ENCODE measurements at places on chromosomes 11 and 22.

GRCh38 chr11:26599876-26600434, 27.9 kb upstream of the MUC15 start:
- DNase-seq: no peak

DNA sequence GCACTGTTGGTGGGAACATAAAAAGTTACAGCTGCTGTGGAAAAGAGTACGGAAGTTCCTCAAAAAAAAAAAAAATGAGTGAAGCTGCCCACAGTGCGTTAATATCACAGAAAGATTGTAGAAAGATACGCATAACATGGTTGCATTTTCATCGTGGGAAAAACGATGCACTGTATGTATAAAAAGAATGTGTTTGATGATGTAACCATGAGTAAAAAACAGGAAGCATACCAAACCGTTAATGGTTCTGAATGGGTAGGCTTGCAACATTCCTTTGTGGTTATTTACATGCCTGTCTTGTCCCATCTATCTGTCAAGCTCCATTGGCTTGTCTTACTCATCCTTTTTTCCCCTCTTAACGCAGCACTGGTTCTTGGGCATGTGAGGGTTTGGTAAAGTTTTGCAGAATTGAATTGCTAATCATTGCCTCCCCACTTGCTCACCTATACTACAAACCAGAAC, 33.8 kb upstream of the DKK3 start:
- peak; percentile 95 for DNase-seq

- DNase-seq: no peak
These were observed 50.1 kb downstream of the FBLN1 start for GRCh38 chr22:45552580-45553350.

- no peak for DNase-seq
These were observed 668 bp downstream of the MADD start for GRCh38 chr11:47270331-47271271.

DNA sequence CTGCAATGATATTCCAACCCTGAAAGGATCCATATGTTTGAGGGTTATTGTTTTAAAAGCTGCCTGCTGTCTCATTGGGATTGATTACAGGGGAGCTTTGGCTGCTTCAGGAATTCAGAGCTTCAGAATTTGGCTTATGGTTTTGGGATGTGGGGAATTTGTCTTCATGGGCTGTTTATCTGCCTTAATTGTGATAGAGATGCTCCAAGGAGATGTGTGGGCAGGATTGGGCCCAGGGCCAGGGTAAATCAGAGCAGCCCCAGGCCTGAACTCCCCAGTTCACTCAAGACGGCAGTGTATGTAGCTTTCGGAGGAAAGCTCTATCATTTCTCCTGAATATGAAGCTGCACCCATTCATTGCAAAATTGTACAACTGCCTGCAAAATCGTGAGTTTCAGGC, 88.5 kb downstream of the ALX4 start:
- no peak for DNase-seq

DNA sequence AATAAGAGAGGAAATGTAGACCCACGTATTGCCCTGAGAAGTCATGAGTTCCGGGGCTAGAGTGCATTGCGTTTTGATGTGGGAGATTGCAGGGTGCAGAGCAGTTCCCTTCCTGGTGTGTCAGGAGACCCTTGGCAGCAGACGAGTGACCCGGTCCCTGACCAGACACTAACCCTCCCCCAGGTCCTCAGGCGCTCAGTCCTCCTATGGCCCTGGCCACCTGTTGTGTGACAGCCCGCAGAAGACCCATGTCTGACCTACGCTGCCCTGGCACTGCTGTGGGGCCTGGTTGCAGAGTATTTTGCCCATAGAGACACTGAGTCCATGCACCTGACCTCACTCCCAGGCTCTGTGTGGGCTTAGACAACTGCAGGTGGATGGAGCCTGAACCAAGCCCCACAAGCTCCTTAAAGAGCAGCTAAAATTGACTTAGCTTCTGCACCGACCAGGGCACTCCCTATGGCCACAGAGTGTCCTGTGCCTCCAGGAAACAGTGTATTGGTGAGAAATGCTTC, 833.8 kb downstream of the TBC1D22A start:
- no peak for DNase-seq

DNA sequence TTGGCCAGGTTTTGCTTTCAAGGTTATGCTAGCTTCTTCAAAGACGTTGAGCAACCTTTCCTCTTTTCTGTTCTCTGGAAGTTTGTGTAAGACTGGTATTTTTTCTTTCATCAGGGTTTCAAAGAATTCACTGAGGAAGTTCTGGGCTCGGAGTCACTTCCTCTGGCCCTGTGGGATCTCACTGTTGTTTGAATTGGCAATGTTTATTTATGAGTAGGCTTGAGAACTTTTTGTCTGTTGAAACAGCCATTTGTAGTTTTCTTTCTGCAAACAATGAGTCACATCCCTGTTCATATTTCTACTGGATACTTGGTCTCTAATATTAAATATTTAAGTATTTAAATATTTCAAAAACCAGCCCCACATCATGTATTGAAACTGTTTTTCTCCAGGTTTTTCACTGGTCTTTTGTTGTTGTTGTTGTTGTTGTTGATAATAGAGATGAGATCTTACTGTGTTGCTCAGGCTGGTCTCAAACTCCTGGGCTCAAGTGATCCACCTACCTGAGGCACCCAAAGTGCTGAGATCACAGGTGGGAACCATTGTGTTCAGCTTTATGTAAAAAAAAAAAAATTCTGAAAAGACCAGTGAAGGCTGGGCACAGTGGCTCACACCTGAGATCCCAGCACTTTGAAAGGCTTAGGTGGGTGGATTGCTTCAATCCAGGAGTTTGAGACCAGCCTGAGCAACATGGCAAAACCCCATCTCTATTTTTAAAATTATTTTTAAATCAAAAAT, 26.9 kb downstream of the SUSD2 start:
- peak; percentile 89 for DNase-seq

- DNase-seq: no peak
These were observed 1.2 kb upstream of the IGLL1 start for GRCh38 chr22:23581260-23581650.

- no peak for DNase-seq
These were observed 56.1 kb downstream of the KIAA1671 start for GRCh38 chr22:25008666-25009065.

GRCh38 chr11:130782361-130783222, 133.7 kb downstream of the SNX19 start:
- no peak for DNase-seq

DNA sequence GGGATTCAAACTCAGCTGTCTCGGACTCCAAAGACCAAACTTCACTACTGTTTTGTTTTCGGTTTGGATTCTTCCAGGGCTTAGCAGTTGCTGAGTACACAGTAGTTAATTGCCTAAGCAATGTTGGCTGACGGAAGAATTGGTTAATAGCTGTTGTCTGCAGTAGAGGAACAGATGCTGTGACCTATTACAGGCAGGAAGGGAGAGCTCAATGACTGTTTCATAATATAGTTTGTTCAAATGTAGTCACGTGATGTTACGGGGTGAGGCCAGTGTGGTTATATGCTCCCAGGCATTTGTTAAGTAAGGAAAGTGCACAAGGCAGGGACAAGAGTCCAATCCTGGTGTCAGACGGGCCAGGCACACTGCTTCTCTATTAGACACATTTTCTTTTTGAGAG, 222.6 kb upstream of the CCDC90B start:
- no peak for DNase-seq

DNA sequence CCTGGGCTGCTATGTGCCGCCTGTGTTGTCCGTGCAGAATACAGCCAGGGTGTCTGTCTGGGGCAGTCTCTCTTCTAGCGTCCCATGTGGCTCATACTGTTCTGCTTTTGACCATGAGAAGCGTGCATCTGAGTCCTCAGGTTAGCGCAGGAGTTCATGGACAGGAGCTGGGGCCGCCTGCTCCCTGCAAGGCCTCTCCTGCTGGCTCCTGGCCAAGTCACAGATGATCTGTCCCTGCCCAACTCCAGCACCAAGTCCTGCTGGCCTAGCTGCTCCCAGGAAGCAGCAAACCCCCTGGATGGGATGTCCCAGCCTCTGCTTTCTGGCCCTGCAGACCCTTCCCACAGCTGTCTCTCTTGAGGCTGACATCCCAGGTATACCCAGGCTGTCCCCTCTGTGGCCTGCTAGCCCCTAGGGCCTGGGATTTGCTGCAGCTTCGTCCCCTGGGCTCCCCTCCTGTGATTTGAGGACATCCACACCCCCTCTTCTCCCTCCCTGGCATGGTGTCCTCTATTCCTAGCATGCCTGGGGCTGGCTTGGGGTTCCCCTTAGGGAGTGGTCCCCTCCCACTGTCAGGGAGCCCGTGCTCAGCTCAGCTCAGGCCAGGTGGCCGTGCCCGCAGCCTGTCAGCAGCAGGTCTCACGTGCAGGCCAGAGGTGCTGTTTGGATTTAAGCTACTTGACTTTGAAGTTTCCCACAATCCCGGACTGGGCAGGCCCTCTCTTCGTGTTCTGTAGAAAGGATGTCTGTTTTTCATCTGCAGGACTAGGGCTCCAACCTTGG, 17.8 kb downstream of the PRR5 start:
- no peak for DNase-seq

- no peak for DNase-seq
These were observed 2.9 kb downstream of the SYVN1 start for GRCh38 chr11:65131417-65131776.

DNA sequence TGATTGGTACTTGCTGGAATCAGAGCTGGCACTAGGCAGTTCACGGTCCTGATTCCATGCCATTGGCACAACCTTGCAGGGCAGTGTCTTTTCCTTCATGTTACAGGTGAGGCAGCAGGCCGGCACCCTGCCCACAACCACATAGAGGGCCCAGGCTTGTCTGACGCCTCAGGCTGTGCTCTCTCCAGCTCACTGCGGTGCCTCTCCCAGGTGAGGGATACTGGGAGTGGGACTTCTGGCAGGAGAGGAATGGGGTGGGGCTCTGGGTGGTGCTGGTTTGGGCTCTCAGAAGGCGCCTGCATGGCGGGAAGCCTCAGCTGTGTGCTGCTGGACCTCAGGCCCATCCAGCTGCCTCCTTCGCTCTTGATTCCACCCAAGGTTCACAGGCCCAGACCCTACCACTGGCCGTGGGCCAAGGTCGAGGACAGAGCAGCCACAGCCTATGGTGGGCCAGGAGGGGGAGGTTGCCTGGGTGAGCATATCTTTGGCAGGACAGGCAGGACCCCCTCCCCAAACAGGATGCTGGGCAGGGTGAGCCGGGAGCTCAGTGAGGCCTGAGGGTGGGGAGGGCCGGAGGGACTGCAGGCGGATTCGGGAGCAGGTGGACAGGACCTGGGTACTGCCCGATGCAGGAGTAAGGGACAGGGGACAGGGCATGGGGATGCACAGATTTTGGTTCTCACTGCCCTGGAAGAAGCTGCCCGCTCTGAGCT, 7.0 kb upstream of the MPPED1 start:
- no peak for DNase-seq

DNA sequence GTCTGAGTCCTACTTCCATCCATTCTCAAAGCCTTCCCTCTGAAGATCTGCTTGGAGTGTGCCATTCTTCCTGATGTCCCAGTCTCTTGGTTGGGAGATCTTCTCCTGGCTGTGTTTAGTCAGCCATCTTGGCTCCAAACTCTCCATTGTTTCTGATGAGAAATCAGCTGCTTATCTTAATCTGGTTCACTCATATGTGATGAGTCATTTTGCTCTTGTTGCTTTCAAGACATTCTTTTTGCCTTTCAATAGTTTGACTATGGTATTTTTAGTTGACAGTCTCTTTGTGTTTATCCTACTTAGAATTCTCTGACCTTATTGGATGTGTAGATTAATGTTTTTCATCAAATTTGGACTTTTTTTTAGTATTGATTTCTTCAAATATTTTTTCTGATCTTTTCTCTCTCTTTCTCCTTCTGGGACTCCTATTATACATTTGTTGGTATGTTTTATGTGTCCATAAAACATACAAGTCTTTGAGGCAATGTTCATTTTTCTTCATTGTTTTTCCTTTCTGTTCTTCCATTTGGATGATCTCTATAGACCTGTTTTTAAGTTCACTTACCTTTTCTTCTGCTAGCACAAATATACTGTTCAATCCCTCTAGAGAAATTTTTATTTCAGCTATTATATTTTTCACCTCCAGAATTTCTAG, 77.2 kb upstream of the CLPB start:
- DNase-seq: no peak

GRCh38 chr22:19393704-19394103, 37.8 kb downstream of the HIRA start:
- DNase-seq: no peak

DNA sequence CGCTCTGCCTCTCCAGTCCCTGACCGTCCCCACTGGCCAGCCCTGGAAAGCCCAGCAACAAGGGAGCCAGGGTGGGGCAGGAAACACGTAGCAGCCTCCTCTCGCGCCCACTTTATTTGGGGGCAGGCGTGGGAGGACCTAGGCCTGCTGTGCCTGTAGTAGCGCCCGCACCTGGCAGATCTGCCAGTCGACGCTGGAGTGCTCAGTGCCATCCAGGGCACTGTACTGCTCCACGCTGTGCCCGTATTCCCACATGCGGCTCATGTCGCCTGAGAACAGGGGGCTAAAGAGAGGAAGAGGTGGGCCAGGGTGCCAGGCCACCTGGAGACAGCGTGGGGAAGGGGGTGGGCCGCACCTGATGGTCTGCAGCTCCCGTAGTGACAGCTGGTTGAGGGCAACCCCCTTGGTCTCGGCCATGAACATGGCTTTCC, 17.0 kb upstream of the DRICH1 start:
- DNase-seq: no peak

GRCh38 chr22:46018859-46019258, 41.9 kb upstream of the WNT7B start:
- no peak for DNase-seq

DNA sequence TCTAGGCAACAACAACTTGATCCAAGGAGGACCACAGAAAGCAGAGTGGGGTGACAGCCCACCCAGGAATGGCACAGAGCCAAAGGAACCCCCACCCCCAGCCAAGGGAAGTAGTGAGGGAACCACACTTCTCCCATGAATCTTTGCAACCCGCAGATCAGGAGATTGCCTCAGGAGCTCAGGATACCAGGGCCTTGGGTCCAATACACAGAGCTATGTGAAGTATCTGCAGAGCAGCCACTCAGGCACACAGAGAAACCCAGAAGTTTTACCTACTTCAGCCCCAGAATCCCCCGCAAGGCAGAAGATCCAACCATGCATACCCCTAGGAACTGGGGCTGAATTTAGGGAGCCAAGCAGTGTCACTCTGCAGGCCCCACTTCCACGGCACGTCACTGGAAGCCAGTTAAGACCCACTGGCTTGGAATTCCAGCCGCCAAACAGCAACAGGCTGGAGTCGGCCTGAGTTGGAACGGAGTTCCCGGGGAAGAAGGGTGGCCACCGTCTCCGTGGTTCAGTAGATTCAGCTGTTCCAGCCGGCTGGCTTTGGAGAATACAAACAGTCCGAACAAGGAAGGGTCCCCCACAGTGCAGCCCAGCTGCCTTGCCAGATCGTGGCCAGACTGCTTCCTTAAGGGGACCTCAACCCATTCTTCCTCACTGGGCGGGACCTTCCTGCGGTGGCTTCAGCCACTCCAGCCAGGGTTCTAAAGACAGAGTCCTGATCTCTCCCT, 174.1 kb downstream of the TTC28 start:
- no peak for DNase-seq

GRCh38 chr11:104534278-104534677, 364.0 kb downstream of the CASP12 start:
- no peak for DNase-seq
